ENCODE measurements at places on chromosomes 6 and 20. TPM values are rescaled to one million over a fixed set of nuclear protein-coding genes. Genes with fewer than 3 reads are reported as not detected.

- no peak overlapping the region for H3K27ac ChIP-seq
- no peaks in the 10 kb centered on the region for H3K4me1 ChIP-seq
- H3K36me3 ChIP-seq: no peaks in the 10 kb centered on the region
- no peaks in the 10 kb centered on the region for H3K27me3 ChIP-seq
Observed at GRCh38 chr6:73491377-73491776, 29.5 kb downstream of the EEF1A1 start.

- H3K4me3 ChIP-seq: no peak overlapping the region
- H3K36me3 ChIP-seq: no peaks in the 10 kb centered on the region
- no peaks in the 10 kb centered on the region for H3K27me3 ChIP-seq
- H3K27ac ChIP-seq: no peak overlapping the region
- no peaks in the 10 kb centered on the region for H3K4me1 ChIP-seq
- DNase-seq: no peak
Observed at GRCh38 chr6:44049163-44049988, 77.9 kb downstream of the MRPL14 start.

- H3K27me3 ChIP-seq: no peaks in the 10 kb centered on the region
- H3K4me1 ChIP-seq: no peaks in the 10 kb centered on the region
- no peak overlapping the region for H3K27ac ChIP-seq
- H3K4me3 ChIP-seq: no peak overlapping the region
- no peak for DNase-seq
Observed at GRCh38 chr20:37501940-37502339, 19.1 kb upstream of the NNAT start.

Gene CLPSL2
- total RNA-seq: not detected

Gene RAET1L
- total RNA-seq: not detected

Gene ACAT2
- 19.5 TPM for total RNA-seq

Gene RGS17
- 0.36 TPM for total RNA-seq

Gene CCN6
- 1.3 TPM for total RNA-seq

DNA sequence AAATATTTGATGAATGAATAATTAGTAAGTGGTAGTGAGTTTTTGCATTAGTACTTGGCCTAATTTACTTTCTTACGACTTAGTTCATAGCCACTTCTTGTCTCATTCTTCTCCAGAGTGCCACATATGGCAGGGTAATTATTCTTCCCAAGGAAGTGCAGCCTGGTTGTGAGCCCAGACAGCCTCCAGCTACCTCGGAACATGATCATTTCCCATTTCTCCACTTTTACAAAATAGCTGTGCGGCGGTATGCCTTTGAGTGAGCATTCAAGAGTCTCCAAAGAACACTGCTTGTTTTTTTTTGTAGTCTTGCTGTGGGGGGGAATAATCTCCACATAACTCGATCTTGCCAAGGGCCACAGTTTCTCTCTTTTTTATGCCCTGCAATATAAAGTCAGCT lies 765.0 kb downstream of the HDGFL1 start:
- no peaks in the 10 kb centered on the region for H3K36me3 ChIP-seq
- no peak overlapping the region for H3K4me3 ChIP-seq
- H3K4me1 ChIP-seq: no peaks in the 10 kb centered on the region
- H3K27me3 ChIP-seq: no peaks in the 10 kb centered on the region
- no peak overlapping the region for H3K27ac ChIP-seq
- no peak for DNase-seq

DNA sequence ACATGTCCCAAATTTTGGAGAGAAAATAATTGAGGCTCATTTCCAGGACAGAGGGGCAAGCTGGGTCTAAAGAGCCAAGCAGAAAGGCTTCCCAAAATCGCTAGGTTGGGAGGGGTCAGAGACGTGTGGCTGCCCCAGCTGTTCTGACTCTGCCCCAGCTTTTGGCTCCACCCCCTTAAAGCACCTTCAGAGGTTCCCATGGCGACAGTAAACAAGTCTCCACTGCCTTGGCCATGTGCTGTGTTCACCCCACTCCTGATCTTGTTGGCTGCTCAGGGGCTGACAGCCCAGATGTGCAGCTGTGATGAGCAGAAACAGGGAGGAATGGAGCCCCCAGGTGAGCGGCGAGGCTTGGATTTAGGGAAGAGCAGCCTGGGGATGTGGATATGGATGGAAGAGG lies 72.8 kb upstream of the SPTLC3 start:
- no peaks in the 10 kb centered on the region for H3K36me3 ChIP-seq
- DNase-seq: no peak
- no peaks in the 10 kb centered on the region for H3K4me1 ChIP-seq
- H3K27me3 ChIP-seq: no peaks in the 10 kb centered on the region
- H3K27ac ChIP-seq: no peak overlapping the region
- no peak overlapping the region for H3K4me3 ChIP-seq

GRCh38 chr6:30149858-30150550 lies 11.0 kb downstream of the TRIM10 start:
- H3K4me3 ChIP-seq: no peak overlapping the region
- H3K36me3 ChIP-seq: no peaks in the 10 kb centered on the region
- H3K27ac ChIP-seq: no peak overlapping the region
- H3K4me1 ChIP-seq: no peaks in the 10 kb centered on the region
- H3K27me3 ChIP-seq: no peaks in the 10 kb centered on the region

GRCh38 chr6:21327326-21328112 lies 266.0 kb upstream of the SOX4 start:
- DNase-seq: no peak
- no peaks in the 10 kb centered on the region for H3K27me3 ChIP-seq
- H3K36me3 ChIP-seq: no peaks in the 10 kb centered on the region
- H3K4me3 ChIP-seq: no peak overlapping the region
- peaks cover 3% of the 10 kb centered on the region for H3K4me1 ChIP-seq

Gene MYL9
- total RNA-seq: 364 TPM

Data from ovary (tissue), 10 donors.